Tongue (tissue), 3 donors: ENCODE measurements at places on chromosomes 1 and 21.
A peak's percentile ranks its signal among the peaks of the same experiment; 100 is the strongest.

- peak; percentile 0 for DNase-seq
Observed at GRCh38 chr1:248152056-248152827, 7.3 kb downstream of the OR2M5 start.

GRCh38 chr1:36542962-36543515 lies 60.3 kb upstream of the CSF3R start:
- no peak for DNase-seq

DNA sequence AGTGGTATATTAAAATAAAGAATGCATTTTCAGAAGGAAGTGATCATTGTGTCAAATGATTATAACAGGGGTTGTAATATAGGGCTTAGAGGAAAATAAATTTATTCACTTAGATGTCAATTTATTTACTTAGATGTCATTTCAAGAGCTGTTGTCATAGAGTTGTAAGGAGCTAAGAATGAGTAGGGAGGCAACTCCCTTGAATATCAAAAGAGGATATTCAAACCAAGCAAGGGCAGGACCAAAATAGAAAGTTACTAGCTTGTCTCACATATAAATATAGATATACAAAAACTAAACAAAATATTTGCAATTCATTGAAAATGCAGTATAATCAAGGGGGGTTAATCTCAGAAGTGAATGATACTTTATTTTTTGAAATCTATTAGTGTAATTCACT lies 16.0 kb upstream of the RASAL2 start:
- DNase-seq = no peak

DNA sequence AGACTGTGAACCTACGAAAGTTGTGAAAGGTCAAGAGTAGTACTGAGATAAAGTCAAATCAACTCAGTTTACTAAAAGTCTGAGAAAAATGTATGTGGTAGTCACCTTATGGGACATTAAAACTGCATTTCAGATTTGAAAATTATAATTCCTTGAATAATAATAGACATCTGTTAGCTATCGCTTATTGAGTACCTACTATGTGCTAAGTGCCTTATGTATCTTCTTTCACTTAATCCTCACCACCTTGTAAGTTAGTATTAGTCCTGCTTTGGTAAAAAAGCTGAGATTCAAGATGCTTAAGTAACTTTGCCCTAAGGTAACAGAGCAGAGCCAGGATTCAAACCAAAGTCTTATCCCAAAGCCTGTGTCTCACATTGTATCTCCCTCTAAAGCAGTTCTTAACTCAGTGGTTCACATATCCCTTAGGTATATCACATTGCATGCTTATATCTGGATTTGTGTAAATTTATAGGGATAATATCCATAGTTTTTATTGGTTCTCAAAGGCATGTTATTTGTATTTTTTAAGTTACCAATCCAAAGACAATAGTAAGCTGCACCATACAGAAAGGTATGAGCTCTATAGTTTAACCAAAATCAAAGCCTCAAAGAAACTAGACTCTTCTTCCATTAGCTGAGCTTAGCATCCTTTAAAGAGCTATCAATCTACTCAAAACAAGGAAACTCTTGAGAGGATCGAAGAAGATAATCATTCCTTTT lies 865 bp downstream of the PIGC start:
- no peak for DNase-seq

- DNase-seq = no peak
Observed at GRCh38 chr1:56967355-56967754, 1.5 kb upstream of the C8B start.

GRCh38 chr1:30234091-30234490 lies 489.3 kb downstream of the MATN1 start:
- DNase-seq = no peak

GRCh38 chr1:41322101-41322661 lies 39.1 kb upstream of the FOXO6 start:
- DNase-seq = no peak

DNA sequence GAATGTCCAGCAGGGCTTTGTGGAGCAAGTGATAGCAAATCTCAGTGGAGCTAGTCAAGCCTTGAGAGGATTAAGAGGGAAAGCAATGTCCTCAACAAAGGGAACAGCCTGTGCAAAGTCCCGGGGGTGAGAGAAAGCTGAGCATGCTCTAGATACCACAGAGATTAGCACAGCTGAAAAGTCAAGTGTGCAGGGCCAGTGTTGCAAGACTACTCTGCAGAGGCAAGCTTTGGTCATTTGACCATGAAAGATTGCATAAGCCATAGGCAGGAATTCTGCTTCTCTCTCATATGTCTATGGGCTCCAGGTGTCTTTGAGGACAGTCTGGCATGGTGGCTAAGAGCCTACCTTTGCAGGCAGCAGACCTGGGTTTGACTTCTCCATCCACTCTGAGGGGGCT lies 181.0 kb upstream of the JUN start:
- no peak for DNase-seq

- no peak for DNase-seq
Observed at GRCh38 chr1:192066202-192066601, 92.1 kb upstream of the RGS18 start.

GRCh38 chr1:185733818-185734735 lies at the start of gene HMCN1:
Gene HMCN1 (plus strand): TSS chr1:185734391. CDS start chr1:185734780, 389 bp downstream.
- DNase-seq = peak; percentile 81

DNA sequence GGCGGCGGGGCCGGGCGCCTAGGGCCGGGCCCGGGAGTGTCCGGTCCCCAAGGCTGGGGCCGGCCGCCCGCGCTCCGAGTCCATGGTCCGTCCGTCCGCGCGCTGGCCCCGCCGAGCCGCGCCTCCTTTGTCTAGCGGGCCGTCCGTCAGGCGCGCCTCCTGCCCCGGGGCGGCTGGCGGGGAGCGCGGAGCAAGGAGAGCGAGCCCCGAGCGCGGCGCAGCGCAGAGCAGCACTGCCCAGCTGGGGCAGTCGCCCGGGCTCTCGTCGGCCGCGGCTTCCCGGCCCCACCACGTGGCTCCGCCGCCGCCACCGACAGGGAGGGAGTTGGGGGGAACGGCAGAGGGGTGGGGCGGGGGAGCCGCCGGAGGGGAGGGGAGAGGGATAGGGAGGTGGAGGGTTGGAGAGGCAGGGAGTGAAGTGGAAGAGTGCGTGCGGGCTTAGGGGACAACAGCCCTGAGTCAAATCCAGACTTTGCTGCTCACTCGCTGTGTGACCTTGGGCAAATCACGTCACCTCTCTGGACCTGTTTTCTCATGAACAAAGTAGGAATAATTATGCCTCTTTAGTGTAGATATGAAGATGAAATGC lies at the start of gene NKAIN1:
NKAIN1 (minus strand) TSS at position 235 of the 589 bp plus-strand sequence. CDS start 340 bp downstream, outside the sequence.
- DNase-seq = peak; percentile 52

- no peak for DNase-seq
Observed at GRCh38 chr1:100927276-100927675, 31.4 kb downstream of the SLC30A7 start.

DNA sequence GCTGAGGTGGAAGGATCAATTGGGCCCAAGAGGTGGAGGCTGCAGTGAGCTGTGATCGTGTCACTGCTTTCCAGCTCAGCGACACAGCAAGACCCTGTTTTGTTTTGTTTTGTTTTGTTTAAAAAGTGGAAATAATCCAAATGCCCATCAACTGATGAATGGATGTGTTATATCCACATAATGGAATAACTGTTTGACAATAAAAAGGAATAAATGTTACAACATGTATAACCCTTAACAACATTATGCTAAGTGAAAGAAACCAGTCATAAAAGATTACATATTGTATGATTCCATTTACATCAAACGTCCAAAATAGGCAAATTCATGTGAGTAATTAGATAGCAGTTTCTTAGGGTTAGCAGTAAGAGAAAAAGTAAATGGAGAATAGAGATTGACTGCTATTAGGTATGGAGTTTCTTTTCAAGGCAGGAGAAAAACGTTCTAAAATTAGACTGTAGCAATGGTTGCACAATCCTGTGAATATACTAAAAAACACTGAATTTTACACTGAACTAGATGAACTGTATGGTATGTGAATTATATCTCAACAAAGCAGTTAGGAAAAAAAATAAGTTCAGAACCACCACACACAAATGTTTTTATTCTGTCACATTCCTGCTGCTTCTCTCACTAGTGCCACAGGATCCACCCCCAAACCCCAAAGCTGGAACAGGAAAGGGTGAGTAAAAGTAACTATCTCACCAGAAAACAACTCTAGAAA lies 15.7 kb downstream of the FOXJ3 start:
- no peak for DNase-seq

GRCh38 chr1:51097171-51097570 lies 4.9 kb upstream of the C1orf185 start:
- DNase-seq = no peak

DNA sequence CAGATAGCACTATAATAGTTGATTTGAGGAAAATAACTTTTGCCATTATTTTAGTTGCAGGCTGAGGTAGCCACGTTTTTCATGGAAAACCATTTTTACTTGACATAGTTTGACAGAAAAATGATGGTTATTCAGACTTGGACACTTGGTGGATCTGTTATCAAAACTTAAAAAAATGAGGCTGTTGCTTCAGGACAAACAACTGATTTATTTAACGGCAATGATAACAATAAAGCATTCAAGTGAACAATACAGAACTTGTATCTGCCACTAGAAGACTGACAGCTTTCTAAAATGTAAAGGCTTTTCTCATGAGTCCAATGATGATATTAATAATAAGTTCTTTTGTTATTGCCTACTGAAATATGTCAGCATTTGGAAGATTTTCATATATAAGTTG lies 322.9 kb downstream of the BRINP3 start:
- no peak for DNase-seq

- DNase-seq = no peak
Observed at GRCh38 chr1:112263453-112263852, 132.6 kb upstream of the CTTNBP2NL start.

DNA sequence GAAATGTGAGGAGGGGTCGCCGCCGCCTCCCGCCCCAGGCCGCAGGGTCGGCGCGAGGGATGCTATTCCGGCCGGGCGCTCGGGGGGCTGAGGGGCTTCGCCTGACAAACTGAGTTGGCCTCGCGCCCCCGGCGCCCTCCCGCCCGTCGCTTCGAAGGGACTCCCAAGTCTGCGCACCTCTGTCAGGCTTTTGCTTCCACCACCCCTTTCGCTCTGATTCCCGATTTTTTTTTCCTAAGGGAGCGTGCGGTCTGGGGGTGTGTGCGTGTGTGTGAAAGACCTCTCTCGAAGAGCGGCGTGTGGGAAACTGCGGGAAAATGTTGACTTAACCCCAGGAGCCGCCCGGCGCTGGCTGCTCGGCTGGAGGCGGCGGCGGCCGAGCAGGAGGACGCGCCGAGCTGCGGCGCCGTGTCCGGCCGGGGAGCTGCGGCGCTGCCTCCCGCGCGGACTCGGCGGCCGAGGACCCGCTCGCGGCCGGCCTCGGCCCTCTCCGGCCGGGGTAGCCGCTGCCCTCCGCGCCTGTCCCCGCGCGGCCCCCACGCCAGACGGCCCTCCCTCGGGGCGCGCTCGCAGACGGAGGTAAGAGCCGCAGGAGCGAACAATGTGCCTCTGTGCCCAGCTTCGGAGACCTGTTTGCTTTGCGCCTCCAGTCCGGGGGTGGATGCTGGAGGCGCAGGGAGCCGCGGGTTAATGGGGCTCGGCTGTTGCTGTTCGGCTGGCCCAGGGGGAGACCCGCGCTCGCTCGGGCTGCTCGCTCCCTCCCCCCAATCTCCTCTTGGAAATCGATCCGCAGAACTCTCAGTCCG lies 1.1 kb downstream of the ADGRL2 start:
- peak; percentile 70 for DNase-seq

DNA sequence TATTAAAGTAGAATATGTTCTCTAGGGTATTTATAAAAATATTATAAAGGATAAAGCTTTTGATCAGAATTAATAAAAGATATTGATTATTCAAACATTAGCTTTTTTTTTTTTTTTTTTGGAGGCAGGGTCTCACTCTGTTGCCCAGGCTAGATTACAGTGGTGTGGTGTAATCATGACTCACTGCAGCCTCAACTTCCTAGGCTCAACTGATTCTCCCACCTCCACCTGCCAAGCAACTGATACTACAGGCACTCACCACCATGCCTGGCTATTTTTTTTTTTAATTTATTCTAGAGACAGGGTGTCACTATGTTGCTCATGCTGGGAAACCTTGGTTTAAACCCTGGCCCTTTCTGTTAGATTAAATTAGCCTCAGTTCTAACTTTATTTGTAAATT lies 188.3 kb downstream of the CLEC20A start:
- no peak for DNase-seq

DNA sequence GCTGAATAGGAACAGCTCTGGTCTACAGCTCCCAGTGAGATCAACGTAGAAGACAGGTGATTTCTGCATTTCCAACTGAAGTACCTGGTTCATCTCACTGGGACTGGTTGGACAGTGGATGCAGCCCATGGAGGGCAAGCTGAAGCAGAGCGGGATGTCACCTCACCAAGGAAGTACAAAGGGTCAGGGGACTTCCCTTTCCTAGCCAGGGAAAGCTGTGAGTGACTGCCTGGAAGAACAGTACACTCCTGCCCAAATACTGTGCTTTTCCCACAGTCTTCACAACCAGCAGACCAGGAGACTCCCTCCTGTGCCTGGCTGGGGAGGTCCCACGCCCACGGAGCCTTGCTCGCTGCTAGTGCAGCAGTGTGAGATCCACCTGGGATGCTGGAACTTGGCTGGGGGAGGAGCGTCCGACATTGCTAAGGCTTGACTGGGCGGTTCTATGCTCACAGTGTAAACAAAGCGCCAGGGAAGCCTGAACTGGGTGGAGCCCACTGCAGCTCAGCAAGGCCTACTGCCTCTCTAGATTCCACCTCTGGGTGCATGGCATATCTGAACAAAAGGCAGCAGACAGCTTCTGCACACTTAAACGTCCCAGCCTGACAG lies 14.7 kb downstream of the CR1L start:
- DNase-seq = no peak

- DNase-seq = no peak
Observed at GRCh38 chr1:190942475-190942874, 464.8 kb upstream of the BRINP3 start.

- peak; percentile 7 for DNase-seq
Observed at GRCh38 chr1:69752831-69753230, 185.1 kb downstream of the LRRC7 start.

GRCh38 chr1:181310560-181310959 lies 172.8 kb upstream of the CACNA1E start:
- DNase-seq = no peak

DNA sequence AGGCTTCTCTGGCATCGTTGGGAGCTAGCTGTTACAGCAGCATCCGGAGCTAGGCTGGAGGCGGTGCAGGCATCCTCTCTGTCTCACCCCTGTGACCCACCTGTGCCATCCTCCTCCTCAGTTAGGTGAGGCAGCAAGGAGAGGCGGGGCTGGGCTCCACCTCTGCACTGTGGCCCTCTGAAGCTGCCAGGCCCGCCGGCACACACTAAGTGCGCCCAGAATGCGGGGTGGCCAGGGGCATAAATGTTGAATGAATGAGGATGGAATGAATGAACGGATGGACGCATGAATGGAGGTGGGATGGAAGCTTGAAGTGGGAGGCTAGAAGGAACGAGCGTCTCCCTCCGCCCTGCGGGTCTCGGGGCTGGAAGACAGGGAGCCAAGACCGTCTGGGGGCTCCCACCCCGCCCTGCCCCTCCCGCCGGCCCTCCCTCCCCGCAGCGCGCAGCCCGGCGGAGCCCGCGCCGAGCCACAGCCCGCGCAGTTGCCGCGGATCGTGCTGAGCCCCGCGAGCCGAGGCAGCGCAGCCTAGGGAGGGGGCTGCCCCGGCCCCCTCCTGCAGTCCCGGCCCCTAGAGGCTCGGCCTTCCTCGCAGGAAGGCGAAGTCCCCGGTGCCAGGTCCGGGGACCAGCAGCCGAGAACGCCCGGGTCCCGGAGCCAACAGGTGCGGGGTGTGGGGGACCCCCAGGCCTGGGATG lies at the start of gene HCRTR1:
HCRTR1 (plus strand) TSS at position 472 of the 698 bp plus-strand sequence. CDS start 1,504 bp downstream, outside the sequence.
- DNase-seq = no peak

- no peak for DNase-seq
Observed at GRCh38 chr1:45843474-45843905, 40.1 kb downstream of the MAST2 start.
